NB4 (cell line): ENCODE measurements at places on chromosomes 7 and 10.
A peak's percentile ranks its signal among the peaks of the same experiment; 100 is the strongest.

GRCh38 chr7:16592395-16592794, 53.2 kb downstream of the ANKMY2 start:
- no peak for DNase-seq

DNA sequence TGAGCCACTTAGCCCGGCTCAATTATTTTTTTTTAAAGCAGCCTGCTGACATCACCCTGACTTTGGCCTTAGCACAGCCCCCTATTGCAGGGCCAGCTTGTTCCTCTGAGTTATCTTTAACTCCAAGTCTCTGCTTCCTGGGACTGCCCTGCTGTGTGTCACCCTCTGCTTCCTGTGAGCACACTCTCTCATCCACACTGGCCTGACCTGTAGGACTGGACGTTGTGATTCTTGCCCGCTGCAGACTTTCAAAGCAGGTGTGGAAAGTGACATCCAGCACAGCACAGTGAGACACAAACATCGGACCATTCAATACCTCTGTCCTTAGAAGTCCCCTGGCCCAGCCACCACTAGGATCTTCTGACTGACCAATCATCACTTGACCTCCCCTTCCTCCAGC, 26.4 kb upstream of the HSPA12A start:
- DNase-seq: no peak

DNA sequence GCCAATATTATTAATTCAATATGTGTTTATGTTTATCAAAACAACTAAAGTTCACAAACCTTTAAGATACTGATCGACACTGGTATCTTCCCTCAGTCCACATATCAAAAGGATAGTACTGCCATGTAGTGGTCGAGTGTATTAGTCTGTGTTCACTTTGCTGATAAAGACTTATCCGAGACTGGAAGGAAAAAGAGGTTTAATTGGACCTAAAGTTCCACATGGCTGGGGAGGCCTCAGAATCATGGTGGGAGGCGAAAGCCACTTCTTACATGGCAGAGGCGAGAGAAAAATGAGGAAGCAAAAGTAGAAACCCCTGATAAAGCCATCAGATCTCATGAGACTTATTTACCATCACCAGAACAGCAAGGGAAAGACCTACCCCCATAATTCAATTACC, 325.4 kb upstream of the PHF14 start:
- no peak for DNase-seq

DNA sequence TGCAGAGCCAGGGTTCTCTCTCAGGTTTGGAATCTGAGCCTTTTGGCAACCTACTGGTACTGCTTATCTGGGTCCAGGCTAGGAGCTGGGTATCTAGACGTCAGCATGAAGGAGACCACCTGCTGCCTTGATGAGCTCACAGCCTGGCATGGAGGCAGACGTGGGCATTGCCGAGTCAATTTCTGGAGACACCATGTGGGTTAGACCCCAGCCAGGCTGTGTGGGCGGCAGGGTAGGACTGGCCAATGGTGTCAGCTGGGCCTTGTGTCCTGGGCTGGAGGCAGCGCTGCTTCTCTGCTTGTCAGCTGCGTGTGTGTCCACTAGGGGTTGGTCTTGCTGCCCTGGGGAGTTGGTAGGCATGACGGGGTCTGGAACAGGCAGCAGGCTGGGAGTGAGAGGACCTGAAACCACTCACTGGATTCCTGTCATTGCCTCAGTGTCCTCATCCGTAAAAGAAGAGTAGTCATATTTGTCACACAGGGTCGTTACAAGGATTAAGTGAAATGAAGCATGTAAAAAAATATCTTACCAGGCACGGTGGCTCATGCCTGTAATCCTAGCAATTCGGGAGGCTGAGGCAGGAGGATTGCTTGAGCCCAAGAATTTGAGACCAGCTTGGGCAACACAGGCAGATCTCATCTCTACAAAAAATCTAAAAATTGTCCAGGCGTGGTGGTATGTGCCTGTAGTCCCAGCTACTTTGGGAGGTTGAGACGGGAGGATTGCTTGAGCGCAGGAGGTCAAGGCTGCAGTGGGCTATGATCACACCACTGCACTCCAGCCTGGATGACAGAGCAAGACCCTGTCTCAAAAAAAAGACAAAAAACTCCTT, 31.7 kb upstream of the ANKRD2 start:
- DNase-seq: peak; percentile 28

GRCh38 chr7:48213226-48213625, 42.0 kb downstream of the ABCA13 start:
- no peak for DNase-seq

DNA sequence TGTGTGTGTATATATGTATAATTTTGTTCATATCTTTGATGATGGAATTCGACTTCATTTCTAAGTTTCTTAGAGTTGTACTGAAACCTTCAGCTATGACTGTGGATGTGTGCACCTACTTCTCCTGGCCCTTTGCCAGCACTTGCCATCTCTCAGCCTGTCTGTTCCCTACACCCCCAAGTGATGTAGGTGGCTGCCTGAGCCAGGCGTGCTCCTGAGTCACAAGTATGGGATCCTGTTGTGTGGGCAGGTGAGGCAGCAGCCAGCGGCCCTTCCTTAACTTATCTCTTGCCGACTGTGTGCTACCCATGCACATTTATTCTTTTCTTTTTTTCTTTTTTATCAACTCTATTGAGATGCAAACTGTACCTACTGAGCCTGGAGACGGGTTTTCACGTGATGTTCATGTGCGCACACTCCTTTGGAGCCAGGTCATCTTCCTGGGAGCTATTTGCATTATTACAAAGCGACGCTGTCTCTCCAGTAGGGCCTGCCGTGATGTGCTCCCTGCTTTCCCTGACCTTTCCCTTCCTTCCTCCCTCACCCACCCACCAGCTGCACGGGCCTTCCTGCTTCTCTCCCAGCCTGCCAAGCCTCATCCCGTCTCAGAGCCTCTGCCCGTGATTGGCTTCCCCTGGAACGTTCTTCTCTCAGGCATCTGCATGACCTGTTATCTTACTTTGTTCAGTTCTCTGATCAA, 31.3 kb upstream of the GALNT11 start:
- DNase-seq: no peak
